ENCODE measurements at places on chromosomes 7 and 10.

- peak; percentile 83 for DNase-seq
Measured at GRCh38 chr7:36967387-36967786, 243.1 kb upstream of the AOAH start.

GRCh38 chr7:81789406-81790119 is 19.7 kb upstream of the HGF start:
- DNase-seq = peak; percentile 3

- DNase-seq = peak; percentile 23
Measured at GRCh38 chr7:149690688-149691446, 82.5 kb downstream of the ZNF467 start.

- peak; percentile 71 for DNase-seq
Measured at GRCh38 chr10:788796-789748, 99.6 kb upstream of the DIP2C start.

DNA sequence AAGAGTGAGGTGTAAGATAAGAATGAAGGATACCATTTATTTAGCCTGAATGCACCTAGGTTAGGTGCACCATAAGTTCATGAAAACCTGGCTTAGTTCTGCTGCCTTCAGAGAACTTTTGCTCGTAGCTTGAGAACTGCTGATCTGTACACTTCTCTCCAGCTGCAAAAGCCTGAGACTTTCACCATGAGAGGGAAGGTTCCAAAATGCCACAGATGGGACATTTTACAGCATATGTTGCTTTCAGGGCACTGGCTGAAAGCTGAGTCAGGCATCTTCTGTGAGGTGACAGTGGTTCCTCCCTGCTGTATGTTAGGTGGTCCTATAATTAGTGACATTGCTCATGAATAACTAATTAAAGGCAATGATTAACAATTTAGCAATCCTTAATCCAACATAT is 298.3 kb downstream of the GALNT17 start:
- DNase-seq = no peak

- no peak for DNase-seq
Measured at GRCh38 chr7:116548506-116548905, 23.7 kb downstream of the CAV1 start.

- DNase-seq = no peak
Measured at GRCh38 chr10:78542141-78542489, 508.5 kb downstream of the RPS24 start.

GRCh38 chr7:104791080-104791479 is 222.9 kb upstream of the KMT2E start:
- peak; percentile 86 for DNase-seq

DNA sequence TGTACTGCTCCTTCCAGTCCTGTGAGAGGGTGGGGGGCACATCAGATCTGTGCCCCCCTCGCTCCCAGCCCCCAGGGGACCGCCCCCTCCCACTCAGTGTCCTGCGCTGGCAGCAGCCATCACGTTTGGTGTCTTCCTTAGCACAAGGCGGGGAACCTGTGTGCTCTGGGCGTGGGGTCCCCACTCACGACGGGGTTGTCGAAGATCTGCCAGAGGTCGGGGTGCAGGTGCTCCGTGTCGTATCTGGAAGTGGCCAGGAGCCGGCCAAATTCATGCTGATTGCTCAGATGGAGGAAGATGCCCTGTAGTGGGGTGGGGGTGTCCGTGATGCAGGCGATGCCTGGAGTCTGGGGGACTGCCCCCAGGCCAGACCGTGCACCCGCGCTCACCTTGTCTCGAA is 7.2 kb downstream of the PLOD3 start:
- no peak for DNase-seq

GRCh38 chr7:150322833-150323681 is at the start of the genes ACTR3C and LRRC61:
ACTR3C (minus strand) TSS chr7:150323545; CDS start chr7:150295296, 28,249 bp downstream.
LRRC61 (plus strand) TSS chr7:150323355; CDS start chr7:150336862, 13,507 bp downstream.
- DNase-seq = peak; percentile 48

GRCh38 chr10:103525901-103526300 is 32.4 kb downstream of the NEURL1 start:
- no peak for DNase-seq

- no peak for DNase-seq
Measured at GRCh38 chr10:84293574-84294016, 34.8 kb upstream of the CCSER2 start.

DNA sequence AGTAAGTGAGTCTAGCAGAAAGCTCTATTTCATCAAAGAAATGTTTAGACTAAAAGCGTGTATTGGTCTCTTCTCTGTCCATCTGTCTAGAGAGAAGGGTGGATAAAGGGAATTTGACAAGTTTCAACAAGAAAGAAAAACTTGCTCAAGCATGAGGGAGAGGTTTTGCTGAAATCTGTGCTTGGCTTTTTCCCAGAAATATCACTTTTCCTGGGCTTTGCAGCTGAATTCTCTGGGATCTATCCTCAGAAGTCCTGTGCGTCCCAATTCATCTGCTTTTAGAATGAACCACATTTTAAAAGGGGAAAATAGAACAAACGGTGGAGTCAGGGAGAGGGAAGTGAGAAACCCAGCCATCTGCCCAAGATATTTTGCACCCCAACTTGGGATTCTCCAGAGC is 59.6 kb upstream of the CELF2 start:
- no peak for DNase-seq

DNA sequence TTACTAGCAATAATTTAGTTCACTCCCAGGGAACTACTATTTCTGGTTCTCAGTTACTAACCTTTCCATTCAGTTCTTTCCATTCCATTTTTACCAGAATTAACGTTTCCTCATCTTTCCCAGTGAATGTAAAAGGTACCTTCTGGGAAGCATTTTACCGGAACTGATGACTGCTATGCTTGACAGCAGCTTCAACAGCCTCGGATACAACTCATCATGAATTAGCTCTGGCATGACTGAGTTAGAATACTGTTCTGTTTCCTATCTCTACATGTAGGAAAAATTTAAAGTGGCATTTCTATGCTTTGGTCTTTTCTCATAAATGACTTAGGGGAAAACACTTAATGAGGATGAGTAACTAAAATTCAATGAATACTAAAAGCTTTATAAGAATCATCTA is 18.6 kb downstream of the TAS2R41 start:
- DNase-seq = peak; percentile 24

GRCh38 chr7:106588422-106589197 is 72.3 kb downstream of the CCDC71L start:
- DNase-seq = no peak

All from dermis blood vessel endothelial cell (primary cell).